ENCODE measurements at places on chromosomes 1 and 21.

GRCh38 chr1:18962121-18962721 is 5.7 kb upstream of the IFFO2 start:
- no peak for DNase-seq

GRCh38 chr1:227808566-227808965 is 6.9 kb upstream of the PRSS38 start:
- DNase-seq: no peak

DNA sequence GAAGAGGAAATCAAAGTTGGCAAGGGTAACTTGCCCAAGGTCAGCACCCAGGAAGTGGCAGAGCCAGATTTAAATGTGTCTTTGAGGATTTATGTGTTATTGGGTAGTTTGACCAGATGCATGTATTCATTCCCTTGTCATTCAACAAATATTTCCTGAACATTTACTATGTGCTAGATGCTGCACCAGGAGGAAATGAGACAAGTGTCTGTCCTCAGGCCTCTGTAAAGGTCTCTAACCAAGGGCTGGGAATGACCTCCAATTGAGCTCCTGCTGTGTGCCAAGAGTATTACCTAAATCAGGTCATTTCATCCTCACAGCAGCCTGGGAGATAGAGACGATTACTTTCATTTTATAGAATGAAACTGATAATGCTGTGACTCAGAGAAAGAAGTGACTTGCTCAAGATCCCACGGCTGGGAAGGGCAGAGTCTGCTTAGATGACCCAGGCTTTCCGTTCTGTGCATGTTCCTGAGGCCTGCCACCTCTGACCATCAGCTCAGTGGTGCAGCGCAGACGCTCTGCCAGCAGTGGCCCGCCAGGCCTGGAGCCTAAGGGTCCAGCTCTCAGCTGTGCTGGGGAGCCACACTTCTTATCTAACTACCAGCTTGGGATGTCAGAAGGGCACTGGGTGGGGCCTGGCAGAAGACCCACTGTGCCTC is 3.5 kb upstream of the TTC22 start:
- DNase-seq: peak; percentile 16

DNA sequence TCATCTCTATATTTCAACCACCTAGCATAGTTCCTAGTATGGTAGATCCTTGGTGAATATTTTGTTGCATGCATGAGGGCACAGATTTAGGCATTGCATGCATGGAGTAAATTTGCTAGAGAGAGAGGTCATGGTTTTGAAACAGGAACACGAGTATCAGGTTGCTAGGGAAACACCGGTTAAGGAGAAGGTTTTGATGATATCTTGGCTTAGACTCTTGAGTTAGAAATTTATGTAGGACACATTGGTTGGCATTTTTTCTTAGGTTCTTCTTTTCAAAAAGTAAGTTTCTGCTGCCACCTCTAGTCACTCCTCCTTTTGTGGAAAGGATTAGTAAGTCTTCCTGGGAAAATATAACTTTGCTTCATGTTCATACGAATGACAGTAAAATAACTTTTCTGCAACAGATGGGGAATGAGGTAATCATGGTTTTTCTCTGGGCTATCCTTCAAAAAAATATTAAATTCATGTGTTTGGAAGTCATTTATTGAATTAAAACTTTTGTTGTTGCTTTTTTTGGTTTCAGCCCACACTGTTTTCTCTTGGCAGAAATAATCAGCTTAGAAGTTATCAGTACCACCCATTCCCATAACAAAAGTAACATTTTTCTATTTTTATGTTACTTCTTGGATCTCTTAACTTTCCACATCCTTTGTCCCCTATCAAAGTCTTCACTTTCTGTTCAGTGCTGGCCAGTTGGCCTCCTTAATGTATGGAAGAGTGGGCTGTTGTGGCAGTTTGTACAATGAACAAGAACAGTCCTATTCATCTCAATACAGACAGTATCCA is 97.3 kb downstream of the PLA2G4A start:
- peak; percentile 20 for DNase-seq

- DNase-seq: peak; percentile 75
These were observed 35.8 kb downstream of the EVI5 start for GRCh38 chr1:92749024-92749634.

DNA sequence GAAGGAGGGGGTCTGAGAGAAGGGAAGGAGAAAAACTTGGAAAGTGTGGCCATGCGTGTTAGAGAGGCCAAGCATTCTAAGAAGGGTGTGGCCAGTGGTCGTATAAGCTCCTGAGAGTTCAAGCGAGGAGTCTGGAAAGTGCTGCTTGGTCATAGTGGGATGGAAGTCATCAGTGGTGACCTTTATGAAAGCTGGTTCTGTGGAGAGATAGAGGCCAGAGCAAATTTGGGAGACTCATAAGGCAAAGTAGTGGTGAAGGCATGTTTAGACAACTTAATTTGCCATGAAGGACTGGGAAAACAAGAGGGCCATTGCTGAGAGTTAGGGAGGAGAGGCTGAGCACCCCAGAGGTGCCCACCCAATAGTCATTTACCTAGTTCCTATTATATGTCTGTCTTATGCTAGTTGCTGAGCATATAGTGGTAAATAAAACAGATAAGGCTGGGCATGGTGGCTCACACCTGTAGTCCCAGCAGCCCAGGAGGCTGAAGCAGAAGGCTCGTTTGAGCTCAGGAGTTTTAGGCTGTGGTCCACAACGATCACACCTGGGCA is 1.9 kb downstream of the KLF17 start:
- no peak for DNase-seq

DNA sequence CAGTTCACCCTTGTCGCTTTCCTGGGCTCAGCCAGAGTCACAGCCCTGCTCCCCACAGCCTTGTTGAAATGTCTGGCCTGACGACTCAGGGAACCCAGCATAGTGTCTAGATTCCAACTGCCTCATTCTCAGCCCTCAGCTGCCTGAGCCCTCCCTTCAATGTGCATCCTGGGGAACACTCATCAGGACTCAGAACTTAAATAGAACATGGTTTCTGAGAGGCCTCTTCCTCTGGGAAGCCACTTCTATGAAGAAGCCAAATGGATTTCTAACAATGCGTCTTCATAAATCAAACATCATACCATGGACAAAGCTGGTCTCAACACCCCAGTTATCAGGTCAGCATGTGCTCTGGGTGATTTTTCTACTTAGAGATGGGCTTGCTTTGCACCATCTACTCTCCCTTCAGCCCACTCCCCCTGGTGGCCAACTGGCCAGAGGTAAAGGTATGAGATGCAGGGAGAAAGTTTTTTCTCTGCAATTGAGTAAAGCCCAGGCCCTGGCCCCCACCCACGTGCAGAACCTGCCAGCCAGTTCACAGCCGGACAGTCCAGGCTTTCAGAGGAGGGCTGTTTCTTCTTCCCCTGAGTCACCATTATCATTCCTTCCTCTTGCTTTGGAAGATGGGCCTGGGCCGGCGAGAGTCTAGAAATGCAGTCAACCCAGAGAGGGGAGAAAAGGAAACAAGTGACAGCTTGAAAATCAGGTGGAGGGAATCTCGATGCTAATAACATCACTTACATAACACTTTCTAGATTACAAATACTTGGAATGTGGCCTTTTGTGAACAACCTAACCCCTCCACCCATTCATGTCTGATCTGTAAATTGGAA is 32.1 kb downstream of the CD244 start:
- peak; percentile 54 for DNase-seq

DNA sequence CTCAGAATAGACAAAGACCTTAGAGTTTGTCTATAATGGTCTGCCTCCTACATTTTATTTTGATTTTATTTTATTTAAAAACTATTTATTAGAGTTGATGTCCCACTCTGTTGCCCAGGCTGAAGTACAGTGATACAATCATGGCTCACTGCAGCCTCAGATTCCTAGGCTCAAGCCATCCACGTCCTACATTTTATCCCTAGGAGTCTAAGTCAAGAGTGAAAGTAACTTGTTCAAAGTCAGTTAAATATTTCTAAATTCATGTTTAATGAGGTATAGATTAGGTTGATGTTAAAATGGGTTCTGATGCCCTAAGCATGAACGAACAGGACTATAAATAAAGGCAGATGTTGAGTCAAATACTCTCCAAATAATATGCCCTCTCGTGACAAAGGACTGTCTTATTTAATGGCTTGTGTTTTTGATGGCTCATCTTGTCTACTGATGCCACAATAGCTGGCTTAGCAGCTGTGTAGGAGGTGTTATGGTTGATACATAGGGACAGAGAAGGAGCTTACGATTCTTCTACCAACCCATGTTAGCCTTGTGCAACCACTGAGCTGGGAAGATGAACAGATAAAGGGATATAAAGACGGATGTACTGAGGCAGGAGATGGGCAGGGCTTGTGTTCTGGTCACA is 66.0 kb upstream of the CR1L start:
- no peak for DNase-seq

GRCh38 chr1:224170748-224171478 is 12.1 kb upstream of the DEGS1 start:
- DNase-seq: peak; percentile 30

GRCh38 chr21:42056468-42056867 is 14.6 kb upstream of the UMODL1 start:
- DNase-seq: no peak

GRCh38 chr1:21955501-21956281 is 18.6 kb upstream of the HSPG2 start:
- no peak for DNase-seq

GRCh38 chr1:222233444-222234158 is 314.3 kb downstream of the HHIPL2 start:
- peak; percentile 86 for DNase-seq

DNA sequence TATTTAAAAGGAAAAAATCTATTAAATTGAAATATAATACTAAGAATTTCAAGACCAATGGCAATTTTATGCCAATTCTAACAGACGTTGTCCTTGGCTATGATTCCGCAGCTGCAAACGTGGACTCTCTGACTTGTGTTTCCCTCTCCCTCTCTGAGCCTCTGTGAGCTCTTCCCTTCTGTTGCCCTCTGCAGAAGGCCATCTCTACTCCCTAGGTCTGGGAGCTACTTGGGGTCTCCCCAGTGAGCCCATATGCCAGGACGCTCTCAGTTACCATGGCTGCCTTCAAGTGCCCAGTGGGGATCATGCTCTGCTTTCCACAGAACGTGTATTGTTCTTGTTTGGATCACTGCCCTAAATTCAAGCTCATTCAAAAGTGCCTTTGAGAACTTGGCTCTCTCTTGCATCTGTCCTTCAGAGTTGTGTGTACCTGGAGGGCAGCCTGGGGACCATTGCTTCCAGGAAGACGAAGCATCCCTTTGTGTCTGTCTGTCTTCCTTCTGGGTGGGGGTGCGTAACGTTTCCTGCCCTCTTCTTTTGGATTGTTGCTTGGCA is 97.5 kb upstream of the TSPAN2 start:
- DNase-seq: no peak

- DNase-seq: peak; percentile 25
These were observed 91.7 kb downstream of the CDC14A start for GRCh38 chr1:100443811-100444571.

- peak; percentile 38 for DNase-seq
These were observed 24.3 kb upstream of the APP start for GRCh38 chr21:26194811-26195251.

DNA sequence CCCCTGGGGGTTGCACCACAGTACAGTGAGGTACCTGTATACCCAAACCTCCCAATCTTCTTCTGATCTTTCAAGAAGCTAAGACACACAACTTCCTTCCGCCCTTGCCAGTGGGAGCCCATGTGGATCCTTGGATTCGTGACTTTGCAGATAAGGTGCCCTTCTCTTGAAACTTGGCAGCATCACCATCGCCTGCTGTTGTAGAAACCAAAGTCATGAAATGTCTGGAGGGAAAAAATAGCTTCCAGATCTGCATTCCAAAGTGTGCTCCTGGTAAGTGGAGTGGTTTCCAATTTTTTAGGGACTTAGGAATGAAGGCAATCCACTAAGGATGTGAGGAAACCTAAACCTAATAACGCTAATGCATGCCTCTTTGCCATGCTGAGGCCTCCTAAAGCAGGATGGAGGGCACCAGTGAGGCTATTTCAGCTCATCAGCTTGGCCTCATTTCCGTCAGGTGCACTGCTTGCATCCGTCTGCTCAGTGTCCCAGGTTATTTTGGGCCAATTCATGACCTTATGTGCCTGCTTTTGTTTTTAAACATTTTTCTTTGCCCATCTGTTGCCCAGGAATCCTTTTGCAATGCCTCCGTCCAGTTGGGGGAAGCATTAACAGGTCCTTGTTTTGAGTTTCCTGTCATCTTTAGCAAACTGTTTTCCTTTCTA is 8.2 kb upstream of the EFHD2 start:
- DNase-seq: no peak

- DNase-seq: peak; percentile 41
These were observed at the start of gene GPR153 for GRCh38 chr1:6260961-6261614. TSS of gene GPR153 (minus strand) at chr1:6261098. CDS start at chr1:6254905, 6,193 bp downstream.

DNA sequence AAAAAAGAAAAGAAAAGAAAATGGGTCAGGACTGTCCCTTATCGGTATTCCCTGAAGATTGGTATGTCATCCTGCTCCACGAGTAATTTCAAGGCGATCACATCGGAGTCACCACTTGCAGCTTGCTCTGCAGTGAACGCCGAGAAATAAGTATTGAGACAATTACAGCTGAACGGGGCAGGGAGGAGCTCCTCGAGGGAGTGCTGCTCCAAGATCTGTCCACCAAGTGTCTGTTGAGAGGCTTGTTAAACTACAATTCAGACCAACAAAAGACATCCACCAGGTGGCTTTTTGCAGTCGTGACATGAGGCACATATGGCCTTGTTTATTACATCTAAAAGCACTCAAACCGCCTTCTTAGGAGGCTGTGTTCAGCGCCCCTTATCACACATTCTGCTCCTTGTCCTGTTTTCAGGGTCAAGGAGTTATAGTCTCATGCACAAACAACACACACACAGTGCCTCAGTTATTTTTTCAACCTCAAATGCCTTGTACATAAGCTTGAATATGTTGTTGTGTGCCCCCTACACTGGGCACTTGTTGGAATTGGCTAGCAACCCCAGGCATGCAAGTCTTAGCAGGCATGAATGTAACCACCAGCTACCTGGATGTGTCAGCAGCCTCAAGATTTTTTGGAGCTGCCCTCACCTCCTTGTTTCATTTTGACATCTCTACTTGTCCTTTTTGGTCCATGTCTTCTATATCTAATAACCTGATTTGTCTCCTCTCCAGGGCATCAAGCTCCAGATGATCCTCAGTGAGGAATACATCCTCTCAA is 13.0 kb upstream of the CD48 start:
- no peak for DNase-seq

GRCh38 chr1:13583595-13583965 is at the start of gene PDPN:
TSS of gene PDPN (plus strand) at chr1:13583832. CDS start at chr1:13584034, 202 bp downstream.
- peak; percentile 83 for DNase-seq

- no peak for DNase-seq
These were observed 124.4 kb upstream of the PLPPR4 start for GRCh38 chr1:99139876-99140275.

- no peak for DNase-seq
These were observed 7.9 kb downstream of the LAX1 start for GRCh38 chr1:203772836-203773235.

DNA sequence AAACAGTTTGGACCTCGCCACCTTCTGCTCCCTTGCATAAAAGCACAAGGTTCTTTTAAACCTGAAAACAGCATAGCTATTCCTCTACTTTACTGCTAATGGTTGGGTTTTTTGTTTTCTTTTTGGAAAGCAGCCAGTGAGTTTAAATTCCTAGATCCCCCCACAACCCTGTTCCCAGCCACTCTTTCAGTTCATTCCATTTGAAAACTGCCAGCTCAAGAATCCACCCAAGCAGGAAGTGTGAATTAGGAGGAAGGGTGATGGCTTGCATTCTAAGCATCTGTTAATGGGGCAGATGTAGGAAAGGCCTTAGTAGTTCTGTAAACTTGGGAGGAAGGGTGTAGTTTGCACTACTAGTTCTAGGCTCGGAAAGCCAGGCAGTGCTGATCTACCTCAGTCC is 172.9 kb upstream of the HOOK1 start:
- no peak for DNase-seq

- no peak for DNase-seq
These were observed 89.9 kb upstream of the CXADR start for GRCh38 chr21:17422931-17423330.

Data from fibroblast of villous mesenchyme (primary cell).